ENCODE measurements at places on chromosomes 1 and 21.

DNA sequence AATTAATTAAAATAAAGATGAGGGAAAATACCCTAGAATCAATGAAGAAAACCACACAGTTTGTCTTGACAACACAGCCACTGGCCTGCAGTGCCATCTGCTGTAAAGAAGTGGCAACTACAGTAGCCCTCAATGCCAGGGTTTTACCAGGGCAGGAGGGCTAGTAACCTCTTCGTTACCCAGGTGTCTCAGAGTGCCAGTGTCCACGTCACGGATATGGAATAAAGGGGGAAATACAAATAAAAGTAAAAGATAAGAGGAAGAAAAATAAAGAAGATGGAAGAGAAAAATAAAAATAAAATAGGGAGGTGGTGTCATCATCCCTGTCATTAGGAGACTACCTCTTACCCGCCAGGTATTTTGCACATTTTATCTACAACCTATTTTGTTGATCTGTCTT is 14.2 kb upstream of the SLC44A3 start:
- peak; percentile 29 for DNase-seq

DNA sequence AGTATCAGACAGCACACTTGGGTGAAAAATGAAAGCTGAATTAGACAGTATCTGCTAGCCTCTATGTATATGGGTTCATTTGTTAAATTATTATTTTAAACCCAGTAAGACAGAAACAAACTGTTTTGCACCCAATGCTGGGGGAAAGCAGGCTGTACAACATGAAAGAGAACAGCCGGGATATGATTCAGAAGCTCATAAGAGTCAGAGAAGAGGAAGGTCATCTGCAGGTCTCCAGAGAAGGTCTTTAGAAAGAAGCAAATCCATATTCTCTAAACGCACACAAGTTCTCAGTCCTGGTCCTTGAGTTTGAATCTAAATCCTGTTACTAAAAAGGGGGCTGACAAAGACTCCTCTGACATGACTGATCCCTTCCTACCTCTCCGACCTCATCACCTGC is 155.1 kb downstream of the SIPA1L2 start:
- DNase-seq, result no peak

- peak; percentile 19 for DNase-seq
These were observed 169.3 kb downstream of the ST6GALNAC5 start for GRCh38 chr1:77036560-77036959.

- no peak for DNase-seq
These were observed 400.5 kb downstream of the MATN1 start for GRCh38 chr1:30322859-30323257.

DNA sequence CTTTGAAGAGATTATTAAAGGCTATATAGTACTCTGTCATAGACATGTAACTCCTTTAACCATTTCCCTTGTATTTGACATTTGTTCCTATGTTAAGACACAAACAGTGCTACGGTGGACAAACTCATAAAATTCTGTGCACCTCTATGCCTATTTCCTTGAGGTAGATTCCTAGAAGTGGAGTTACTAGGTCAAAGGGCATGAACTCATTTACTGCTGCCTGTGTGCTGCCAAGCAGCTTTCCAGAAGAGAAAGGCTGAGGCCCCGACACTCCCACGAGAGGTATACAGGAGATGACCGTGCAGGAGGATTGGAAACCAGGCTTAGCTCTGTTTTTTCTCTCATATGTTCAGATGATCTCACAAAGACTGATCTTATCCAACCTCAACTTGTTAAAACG is 34.4 kb upstream of the TENT5C start:
- DNase-seq, result no peak

DNA sequence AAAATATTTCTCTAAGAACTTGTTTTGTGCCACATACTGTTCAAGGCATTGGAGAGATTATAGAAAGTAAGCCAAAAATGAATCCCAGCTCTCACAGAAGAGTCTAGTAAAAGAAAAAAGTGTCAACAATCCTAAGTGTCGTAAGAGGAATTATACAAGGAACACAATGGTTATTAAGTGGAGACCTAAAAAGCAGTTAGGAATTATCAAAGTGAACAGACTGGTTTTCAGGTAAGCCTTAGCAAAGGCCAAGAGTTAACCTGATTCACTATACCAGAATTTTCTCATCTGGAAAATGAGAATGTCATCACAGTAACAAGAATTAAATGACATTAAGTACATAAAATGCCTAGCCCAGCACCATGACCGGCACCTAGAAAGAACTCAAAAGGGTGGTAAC is 15.6 kb downstream of the SERBP1 start:
- no peak for DNase-seq

- no peak for DNase-seq
These were observed 27.9 kb downstream of the EDARADD start for GRCh38 chr1:236421850-236422516.

- DNase-seq, result peak; percentile 35
These were observed 30.9 kb upstream of the TAL1 start for GRCh38 chr1:47262787-47263413.

DNA sequence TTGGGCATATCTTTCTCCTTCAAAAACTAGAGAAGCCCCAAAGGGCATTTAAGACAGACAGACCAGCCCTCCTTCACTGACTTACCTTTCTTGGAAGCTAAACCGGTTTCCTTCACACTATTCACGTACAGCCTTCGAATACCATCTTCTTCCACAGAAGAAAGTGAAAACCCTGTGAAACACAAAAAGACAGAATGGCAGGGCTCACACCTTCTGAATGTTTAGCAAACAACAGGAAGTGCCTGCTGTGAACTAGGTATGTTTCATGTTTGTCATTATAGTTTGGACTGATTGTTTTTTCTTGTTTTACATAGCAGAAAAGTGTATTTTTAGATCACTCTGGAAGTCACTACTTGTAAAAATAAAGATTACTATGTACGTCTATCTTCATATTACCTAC is 148.6 kb upstream of the KRTAP19-8 start:
- no peak for DNase-seq

DNA sequence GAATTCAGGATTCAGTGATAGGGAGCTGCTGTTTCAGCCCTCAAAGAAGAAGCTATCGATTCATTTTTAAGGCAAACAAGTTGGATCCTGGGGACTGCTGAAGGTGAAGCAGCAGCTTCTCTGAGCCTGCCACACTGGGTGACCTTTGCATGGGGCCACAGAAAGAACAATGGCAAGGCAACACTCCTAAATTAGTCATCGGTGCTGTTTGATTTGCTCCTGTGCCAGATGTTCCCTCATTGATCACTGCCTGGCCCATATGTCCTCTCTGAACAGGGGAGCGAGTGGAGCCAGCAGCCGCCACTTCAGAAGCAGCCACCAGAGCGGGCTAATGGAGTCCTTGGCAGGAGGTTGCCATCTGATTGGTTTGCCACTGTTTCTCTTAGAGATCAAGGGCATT is 391.5 kb downstream of the NTNG1 start:
- DNase-seq, result no peak

GRCh38 chr1:20339811-20340457 is 49.3 kb downstream of the VWA5B1 start:
- DNase-seq, result no peak

DNA sequence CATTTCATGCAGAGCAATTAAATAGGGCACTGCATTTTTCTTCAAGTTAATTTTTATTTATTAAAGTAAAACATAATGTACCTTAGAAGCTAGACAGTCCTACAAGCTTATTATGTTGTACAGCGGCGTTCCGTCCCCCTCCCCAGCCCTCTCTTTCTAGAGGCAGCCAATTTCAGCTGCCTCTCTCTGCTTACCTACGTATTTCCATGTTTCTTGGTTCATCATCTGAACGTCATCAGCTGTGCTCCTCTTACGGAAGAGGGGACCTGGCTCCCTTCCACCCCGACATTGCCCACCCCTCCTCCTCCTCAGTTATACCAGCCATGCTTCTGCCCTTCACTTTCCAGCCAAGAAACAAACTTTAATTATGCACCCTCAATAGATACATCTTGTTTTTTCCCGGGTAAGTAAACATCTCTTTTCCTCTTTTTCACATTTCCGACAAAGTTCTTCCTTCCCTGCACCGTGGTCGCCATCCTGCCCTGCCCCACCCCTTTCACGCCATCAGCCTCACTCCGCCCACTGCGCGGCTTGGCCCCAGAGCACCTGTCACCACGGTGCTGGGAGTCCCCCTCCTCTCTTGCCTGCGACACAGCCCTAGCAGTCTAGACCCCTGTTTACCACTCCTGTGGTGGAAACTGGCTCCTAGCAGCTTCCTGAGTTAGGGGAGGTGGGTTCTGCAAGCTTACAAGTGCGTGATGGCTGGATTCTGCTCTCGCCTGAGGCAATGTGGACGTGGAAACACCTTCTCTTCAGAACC is 57.9 kb downstream of the SLC37A1 start:
- DNase-seq, result no peak

- no peak for DNase-seq
These were observed 3.4 kb upstream of the GRIK3 start for GRCh38 chr1:37037690-37038089.

- DNase-seq, result no peak
These were observed 40.9 kb upstream of the SIK1 start for GRCh38 chr21:43467785-43468184.

GRCh38 chr1:201648907-201649721 is 110.2 kb downstream of the NAV1 start:
- peak; percentile 29 for DNase-seq

DNA sequence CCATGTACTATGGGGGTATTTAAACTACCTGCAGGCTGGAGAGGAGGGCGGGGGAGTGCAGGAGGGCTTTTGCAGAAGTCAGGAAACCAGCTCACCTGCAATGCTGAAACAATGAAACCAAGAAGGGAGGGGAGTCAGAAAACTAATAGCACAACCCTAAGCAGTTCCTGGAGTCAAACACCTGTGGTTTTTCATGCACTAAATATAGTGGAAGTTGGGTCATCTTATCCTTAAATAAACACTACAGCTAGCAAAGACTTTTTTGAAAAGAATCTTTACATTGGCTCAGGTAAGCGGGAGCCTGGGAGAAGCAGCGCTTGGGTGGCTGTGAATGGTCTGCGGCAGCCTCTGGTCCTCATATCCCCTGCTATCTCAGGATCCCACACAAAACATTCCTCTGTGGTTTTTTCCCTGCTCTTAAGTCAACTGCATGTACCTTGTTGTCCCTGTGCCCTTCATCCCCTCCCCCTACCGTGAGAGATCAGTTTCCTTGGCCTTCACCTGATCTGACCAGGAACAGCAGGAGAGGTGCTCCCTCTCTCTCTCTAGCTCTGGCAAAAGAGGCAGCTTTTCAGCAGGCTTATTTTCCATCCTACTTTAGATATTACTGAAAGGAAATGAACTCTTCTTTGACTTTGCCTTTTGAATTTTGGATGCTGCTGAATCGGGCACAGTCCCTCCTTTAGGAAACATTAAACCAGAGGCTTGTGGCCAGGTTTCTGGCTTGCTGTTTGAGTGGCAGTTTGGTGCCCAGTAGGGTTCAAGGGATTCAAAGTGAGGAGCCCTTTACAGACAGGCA is 26.6 kb downstream of the TENT5C start:
- DNase-seq, result no peak

DNA sequence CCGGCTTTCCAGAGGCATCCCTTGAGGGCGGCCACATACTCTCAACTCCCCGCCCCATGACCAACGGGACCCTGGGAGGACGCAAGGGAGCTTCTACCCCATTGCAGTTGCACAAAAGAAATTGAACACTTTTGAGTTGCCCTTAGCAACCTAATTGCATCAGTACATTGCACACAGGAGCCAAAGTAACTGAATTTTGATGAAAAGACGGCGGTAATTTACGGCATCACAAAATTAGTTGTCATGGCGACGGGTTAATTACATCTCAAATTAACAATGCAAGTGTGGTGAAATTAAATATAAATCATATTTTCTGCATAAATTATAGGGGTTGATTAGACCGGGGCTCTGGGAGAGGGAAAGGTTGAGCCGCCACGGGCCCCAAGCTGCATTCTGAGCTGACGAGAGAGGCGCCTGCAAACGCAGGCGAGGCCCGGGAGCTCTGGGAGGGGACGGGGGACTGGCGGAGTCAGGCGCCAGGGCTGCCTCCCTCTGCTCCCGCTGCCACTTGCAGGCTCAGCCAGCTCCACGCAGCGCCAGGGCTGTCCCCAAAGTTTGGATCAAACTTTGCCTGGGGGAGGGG is 61.4 kb downstream of the CASZ1 start:
- no peak for DNase-seq

DNA sequence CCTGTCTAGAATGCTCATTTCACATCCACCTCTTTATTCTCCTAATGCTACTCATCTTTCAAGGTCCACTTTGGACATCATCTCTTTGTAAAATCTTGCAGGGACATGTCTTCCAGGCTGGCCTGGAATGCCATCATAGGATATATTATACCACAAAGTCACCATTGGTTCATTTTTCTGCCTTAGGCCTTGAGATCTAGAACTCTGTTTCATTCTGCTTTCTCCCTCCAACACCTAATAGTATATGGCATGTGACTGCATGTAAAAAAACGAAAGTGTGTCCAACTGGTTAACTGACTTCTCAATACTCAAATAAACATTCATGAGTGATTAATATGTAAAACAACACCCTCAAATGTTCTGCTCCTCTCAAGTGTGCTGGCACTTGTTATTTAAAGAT is 84.1 kb downstream of the RGS2 start:
- DNase-seq, result no peak

GRCh38 chr1:54135436-54136120 is 17.2 kb downstream of the CDCP2 start:
- no peak for DNase-seq

DNA sequence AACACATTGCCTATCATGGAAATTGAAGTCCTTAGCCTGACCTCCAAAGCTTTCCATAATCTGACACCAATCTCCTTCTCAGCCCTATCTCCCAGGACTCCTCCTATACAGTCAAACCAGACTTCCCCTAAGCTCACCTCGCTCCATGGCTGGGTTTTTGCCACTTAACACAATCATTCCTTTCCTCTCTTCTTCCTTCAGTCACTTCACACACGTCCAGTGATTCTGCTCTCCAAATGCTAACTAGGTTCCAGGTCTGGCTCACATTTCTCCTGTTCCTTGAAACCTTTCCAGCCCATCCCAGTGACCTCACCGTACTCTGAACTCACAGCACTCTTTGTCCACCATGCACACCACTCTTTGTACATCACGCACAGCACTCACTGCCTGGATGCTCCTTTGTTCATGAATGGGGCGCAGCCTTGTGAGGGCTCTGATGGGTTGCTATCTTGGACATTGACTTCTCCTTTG is 98.4 kb downstream of the GLUL start:
- DNase-seq, result no peak

DNA sequence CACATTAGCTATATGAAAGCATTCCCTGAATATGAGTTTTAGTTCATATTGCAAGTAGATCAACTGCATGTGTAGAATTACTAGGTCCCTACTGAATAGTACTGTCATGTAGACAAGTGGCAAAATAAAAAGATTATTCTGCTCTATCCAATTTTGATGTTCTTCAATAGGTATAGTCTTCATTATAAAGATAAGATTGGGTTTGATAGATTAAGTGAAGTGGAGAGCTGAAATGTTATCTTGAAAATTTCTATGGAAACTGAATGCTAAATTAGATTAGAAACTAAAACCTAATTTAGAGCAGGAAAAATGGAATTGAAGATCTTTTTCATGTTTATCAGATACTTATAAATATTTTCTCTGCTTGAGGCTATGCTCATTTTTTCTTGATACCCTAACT is 1610.0 kb downstream of the BRINP3 start:
- DNase-seq, result no peak

DNA sequence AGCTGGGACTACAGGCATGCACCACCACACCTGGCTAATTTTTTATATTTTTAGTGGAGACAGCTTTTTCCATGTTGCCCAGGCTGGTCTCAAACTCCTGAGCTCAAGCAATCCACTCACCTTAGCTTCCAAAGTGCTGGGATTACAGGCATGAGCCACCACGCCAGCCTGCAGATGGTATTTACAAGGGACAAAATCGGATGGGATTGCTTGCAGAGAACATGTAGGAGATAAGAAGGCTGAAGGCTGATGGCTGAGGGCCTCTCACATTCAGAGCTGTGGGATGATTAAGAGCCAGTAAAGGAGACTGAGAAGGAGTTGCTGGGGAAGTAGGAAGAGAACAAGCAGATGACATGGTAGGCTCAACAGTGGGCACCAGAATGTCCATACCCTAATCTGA is 24.0 kb upstream of the QSOX1 start:
- DNase-seq, result no peak
